AML-193 (cell line): ENCODE measurements at places on chromosomes 7 and 10.
A peak's percentile ranks its signal among the peaks of the same experiment; 100 is the strongest.

- DNase-seq: no peak
These were observed 271.9 kb upstream of the DGKB start for GRCh38 chr7:15174485-15174884.

DNA sequence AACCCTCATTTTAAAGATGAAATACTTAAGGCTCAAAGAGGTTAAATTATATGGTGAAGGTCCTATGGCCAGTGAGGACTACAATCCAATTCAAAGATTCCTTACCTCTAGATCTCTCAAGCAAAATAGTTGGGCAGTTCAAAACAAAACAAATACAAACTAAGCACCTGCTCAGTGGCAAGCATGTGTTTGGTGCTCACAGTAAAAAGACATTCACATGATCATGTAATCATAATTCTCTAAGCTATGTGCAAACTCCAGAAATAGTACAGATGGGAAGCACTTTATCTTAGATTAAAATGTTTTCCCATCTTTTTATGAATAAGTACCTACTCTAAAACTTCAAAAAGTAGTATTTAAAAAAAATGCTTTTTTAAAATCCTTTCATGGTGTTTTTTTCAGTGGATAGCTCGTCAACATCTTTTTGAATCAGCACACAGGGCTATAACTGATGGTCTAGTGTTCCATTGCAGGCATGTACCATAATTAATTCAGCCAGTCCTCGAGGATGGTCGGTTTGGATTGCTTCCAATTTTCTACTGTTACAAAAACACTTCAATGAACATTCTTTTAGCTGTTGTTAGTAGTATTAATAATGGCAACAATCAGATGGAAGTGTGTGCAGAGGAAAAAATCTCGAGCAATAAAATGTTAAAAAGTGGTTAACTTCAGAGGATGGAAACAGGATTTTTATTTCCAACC, 58.4 kb downstream of the CHCHD3 start:
- DNase-seq: no peak

- DNase-seq: no peak
These were observed 1.6 kb downstream of the POLR1F start for GRCh38 chr7:19707240-19707639.

DNA sequence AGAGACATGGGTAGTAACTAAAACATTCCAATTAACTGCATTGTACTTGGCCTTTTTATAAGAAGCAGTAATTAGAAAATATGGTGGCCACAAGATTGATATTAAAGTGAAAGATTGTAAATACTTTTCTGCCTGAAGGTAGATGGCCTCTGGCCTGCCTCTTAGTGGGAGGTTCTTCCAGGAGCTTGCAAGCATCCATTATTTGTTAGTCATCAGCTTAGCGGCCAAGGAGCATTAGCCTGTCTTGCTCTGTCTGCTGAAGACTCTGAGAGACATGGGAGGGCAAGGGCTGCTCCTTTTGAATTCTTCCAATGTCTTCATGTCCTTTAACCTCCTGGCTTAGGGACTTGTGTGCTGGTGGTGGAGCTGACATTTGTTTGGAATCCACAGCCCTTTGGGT, 80.4 kb downstream of the TCF7L2 start:
- DNase-seq: no peak

DNA sequence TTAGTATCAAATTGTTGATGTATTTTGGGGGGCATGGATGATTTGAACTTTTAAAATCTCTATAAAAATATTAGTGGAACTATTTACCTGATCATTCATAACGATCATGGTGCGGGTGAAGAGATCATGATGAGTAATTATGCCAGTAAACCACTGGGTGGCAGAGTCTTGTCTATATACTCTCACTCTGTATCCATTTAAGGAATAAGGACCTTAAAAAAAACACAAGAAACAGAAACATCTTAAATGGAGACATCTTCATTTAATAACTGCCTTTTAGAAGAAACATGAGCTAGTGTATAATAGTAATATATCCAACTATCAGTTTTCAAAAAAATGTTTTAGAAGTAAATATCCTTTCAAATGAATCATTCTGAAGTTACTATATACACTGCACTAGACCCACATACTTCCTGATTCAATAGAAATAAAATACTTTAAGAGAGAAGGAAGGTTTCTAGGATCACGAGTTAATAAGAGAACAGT, 84.0 kb downstream of the NRBF2 start:
- peak; percentile 55 for DNase-seq

- no peak for DNase-seq
These were observed 5.4 kb upstream of the DMTF1 start for GRCh38 chr7:87146740-87147386.
